Activated CD4-positive, alpha-beta T cell treated with anti-CD3 and anti-CD28 coated beads, Interleukin-2, amount 10 ng/mL, durations not matched to agents 7 days and 5 days (primary cell): ENCODE measurements at places on chromosomes 4 and X. TPM values are rescaled to one million over a fixed set of nuclear protein-coding genes. Genes with fewer than 3 reads are reported as not detected.
A peak's percentile ranks its signal among the peaks of the same experiment; 100 is the strongest.

- no peak for DNase-seq
These were observed 224.6 kb downstream of the FBXO8 start for GRCh38 chr4:174058846-174059245.

GRCh38 chr4:128525992-128526630 is 238.5 kb upstream of the PGRMC2 start:
- DNase-seq = no peak

DNA sequence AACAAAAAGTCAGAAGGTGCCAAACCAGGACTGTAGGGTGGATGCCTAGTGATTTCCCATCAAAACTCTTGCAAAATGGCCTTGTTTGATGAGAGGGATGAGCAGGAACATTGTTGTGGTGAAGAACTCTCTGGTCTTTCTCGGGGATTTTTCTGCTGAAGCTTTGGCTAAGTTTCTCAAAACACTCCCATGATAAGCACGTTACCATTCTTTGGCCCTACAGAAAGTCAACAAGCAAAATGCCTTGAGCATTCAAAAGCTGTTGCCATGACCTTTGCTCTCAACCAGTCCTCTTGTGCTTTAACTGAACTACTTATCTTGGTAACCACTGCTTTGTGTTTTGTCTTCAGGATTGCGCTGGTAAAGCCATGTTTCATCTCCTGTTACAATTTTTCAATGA is 3.0 kb upstream of the SEC31A start:
- DNase-seq = no peak

GRCh38 chr4:86250619-86251018 is 109.2 kb downstream of the MAPK10 start:
- no peak for DNase-seq

DNA sequence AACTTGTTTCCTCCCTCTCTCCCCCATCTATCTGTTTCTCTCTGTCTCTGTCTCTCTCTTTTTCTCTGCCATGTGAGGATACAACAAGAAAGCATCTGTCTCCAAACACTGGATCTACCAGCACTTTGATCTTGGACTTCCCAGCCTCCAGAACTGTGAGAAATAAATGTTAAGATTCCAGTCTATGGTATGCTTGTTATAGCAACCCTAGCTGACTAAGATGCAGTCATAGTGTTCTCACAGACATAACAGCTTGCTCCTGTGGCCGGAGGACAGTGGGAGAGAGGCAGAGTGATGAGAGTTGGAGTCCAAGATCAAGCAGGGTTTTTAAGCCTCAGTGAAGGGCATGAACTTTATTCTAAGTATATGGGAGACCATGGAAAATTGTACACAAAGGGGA is 8.8 kb upstream of the NKX3-2 start:
- DNase-seq = no peak

DNA sequence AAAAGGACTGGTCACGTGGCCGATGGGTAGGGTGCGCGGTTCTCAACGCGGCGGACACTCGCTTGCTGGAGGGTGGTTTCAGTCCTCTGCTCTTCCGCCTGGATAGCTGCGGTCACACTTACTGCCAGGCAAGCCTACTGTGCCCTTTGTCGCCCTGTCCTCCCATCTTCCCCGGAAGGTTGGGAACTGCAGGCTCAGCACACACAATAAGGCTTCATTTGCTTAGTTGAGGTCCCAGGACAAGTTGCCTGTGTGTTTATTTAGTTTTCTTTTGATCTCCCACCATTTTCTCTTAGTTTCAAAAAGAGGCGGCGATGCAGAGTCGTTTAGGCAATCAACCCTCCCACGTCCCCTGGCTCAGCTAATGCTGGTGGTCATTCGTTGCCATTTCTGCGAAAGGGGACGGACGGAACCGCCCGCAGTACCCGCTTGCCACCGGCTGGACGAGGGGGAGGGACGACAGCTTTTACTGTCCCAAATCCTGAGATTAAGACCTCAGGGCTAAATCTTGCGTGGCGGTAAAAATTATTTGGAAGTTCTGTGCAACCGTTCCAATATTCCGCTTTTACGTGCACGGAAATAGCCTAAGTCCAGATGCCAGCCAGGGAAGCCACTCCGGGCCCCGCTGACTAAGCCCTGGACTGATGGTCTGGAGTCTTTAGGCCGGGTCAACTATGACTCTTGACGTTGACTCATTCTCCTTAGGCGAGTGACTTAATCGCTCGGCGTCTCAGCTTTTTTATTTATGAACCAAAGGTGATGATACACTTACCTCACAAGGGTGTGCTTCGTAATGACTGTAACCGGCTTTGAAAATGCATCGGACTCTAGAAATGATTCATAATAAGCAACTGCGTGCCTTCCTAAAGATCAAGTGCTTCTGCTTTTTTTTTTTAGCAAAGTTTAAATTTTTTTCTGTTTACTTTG is 671 bp upstream of the EIF4E start:
- DNase-seq = peak; percentile 56

DNA sequence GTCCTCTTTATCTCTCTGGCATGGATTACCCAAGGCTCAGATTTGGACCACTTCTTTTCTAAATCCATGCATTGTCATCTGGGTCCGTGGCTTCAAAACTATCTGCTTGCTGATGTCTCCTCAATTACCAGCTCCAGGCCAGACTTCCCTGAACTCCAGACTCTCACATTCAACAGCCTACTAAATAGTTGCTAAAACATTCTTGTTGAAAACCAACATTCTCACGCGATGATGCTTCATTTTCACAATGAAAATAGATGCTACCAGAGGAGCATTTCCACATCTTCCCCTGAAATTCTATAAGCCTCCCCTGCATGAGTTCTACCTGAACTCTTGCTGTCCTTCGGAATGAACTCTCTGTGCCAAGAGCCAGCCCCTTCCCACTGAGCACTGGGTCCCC is 5.2 kb upstream of the TLR6 start:
- DNase-seq = no peak

- no peak for DNase-seq
These were observed 8.2 kb upstream of the TENT5D start for GRCh38 chrX:80412042-80412441.

RNF212 gene
- total RNA-seq = 3.5 TPM

- no peak for DNase-seq
These were observed 29.4 kb downstream of the RAB28 start for GRCh38 chr4:13454786-13455185.

PTCHD1 gene
- not detected for total RNA-seq

- DNase-seq = no peak
These were observed 202.4 kb downstream of the CHIC2 start for GRCh38 chr4:53861856-53862610.

GRCh38 chr4:16083241-16084191 is at the start of gene PROM1:
Gene PROM1, minus strand, starts transcription at chr4:16084023. Its CDS starts 8,117 bp downstream, at chr4:16075906.
- no peak for DNase-seq

DNA sequence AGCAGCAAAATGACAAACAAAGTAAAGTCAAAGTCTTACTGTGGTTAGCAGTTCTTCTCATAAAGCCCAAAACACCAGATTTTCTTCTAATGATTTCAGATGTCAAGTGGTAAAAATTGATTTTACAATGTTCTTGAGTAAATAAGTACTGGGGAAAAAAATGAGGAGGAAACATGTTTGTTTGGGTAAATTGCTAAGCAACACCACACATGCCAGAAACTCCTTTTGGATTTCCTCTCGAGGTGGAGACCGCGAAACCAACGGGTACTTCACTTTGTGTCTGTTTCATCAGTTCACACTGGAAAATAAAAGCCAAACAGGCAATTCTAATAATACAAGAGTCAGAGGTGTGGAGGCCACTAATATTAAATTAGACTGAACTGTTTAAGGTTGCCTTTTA is 4.6 kb upstream of the PKD2 start:
- no peak for DNase-seq
